ENCODE measurements at places on chromosomes 12 and 14.

DNA sequence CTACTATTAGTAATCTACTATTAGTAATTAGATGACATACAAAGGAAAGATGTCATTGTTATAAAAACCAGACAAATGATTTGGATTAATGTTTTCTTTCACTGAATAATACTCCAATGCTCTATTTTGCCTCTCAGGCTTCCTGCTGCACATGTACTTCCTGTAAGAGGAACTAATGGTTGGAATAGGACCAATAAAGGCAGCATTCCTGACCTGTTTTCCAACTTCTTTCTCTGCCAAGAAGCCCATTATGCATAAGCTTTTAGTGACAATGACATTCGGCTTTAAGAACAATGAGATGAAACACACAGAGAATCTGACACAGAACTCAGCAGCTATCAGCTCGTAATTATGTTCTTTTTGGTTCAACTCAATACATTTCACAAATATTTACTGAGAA lies 5.2 kb upstream of the C12orf56 start:
- no peak for DNase-seq

- DNase-seq: peak; percentile 71
These were observed 1.1 kb downstream of the ARID2 start for GRCh38 chr12:45730348-45731189.

GRCh38 chr12:101173197-101173749 lies 36.8 kb downstream of the SLC5A8 start:
- no peak for DNase-seq

- DNase-seq: no peak
These were observed 70.4 kb upstream of the SLCO1C1 start for GRCh38 chr12:20624718-20625117.

- DNase-seq: no peak
These were observed 6.7 kb downstream of the CDKN1B start for GRCh38 chr12:12723681-12724420.

DNA sequence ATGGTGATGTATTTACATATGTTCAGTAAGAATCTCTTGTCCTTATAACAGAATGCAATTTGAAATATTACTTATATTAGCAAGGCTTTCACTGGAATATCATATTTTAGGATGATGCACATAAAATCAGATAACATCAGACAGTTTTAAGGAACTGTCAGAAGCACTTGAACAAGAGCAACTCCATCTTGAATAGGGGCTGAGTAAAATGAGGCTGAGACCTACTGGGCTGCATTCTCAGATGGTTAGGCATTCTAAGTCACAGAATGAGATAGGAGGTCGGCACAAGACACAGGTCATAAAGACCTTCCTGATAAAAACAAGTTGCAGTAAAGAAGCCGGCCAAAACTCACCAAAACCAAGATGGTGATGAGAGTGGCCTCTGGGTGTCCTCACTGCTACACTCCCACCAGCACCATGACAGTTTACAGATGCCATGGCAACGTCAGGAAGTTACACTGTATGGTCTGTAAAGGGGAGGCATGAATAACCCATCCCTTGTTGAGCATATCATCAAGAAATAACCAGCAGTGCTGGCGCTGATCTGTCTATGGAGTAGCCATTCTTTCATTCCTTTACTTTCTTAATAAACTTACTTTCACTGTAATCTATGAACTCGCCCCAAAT lies 27.6 kb upstream of the ETV6 start:
- no peak for DNase-seq
